T-helper 1 cell treated with Interleukin-12 subunit alpha and Interleukin-12 subunit beta and Interleukin-4 antibody, amounts not matched to agents 30 ng/mL and 1 ng/mL, for 36 hours (primary cell): ENCODE measurements at places on chromosomes 1 and 21. TPM values are rescaled to one million over a fixed set of nuclear protein-coding genes. Genes with fewer than 3 reads are reported as not detected.

KIF14 gene
- total RNA-seq, result 17.0 and 17.8 TPM in 2 replicates

S100B gene
- total RNA-seq, result 0.49 TPM in 1 of 2 replicates, not detected in the other

TATDN3 gene
- total RNA-seq, result 14.2 and 17.9 TPM in 2 replicates

ARHGEF16 gene
- not detected in 2 replicates for total RNA-seq

OR2T34 gene
- not detected in 2 replicates for total RNA-seq

LCE1D gene
- total RNA-seq, result not detected in 2 replicates

PRR9 gene
- not detected in 2 replicates for total RNA-seq

TPTE gene
- not detected in 2 replicates for total RNA-seq

EPS15 gene
- total RNA-seq, result 58.1 and 60.4 TPM in 2 replicates

FOXO6 gene
- total RNA-seq, result not detected in 2 replicates

FCN3 gene
- total RNA-seq, result not detected in 2 replicates

GPR3 gene
- 0.32 and 0.56 TPM in 2 replicates for total RNA-seq

NDUFS5 gene
- total RNA-seq, result 131 and 139 TPM in 2 replicates

FMO3 gene
- not detected in 2 replicates for total RNA-seq

INSRR gene
- 0.63 and 0.81 TPM in 2 replicates for total RNA-seq

SPRR2B gene
- not detected in 2 replicates for total RNA-seq

VANGL1 gene
- 15.9 and 16.1 TPM in 2 replicates for total RNA-seq

LIPI gene
- not detected in 2 replicates for total RNA-seq

PDZK1 gene
- 0.20 and 0.49 TPM in 2 replicates for total RNA-seq

NBL1 gene
- 32.8 and 34.0 TPM in 2 replicates for total RNA-seq

RAB4A gene
- 24.4 and 25.1 TPM in 2 replicates for total RNA-seq

SYNJ1 gene
- total RNA-seq, result 20.6 and 24.8 TPM in 2 replicates

SIM2 gene
- total RNA-seq, result 0.22 and 0.44 TPM in 2 replicates

INAVA gene
- not detected in 2 replicates for total RNA-seq

GBP7 gene
- total RNA-seq, result not detected in 2 replicates

PRKAA2 gene
- not detected in 2 replicates for total RNA-seq

HSD3B2 gene
- total RNA-seq, result not detected in 2 replicates

F13B gene
- not detected in 2 replicates for total RNA-seq
